ENCODE measurements at places on chromosomes 2 and 18.

- no peak for DNase-seq
Observed at GRCh38 chr2:127641133-127641532, 4.8 kb upstream of the GPR17 start.

DNA sequence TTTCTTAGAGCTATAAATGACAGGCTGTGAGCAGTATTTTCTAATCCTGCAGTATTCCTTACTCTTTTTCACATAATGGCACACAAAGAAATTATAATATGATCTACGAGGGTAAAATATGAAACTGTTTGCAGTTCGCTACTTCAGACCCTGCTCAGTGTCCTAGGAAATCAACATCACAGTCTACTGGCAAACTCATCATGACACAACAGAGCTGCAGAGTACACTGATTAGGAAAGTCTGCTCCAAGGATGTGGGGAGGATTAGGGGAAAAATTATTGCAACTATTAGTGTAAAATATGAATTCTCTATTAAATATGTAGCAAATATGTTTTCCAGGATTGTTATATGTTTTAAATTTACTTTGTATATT, 149.2 kb upstream of the REG3G start:
- no peak for DNase-seq

GRCh38 chr2:125364192-125364983, 1291.6 kb upstream of the GYPC start:
- no peak for DNase-seq

GRCh38 chr2:7033136-7033960, 116.1 kb downstream of the RNF144A start:
- DNase-seq = no peak

- DNase-seq = no peak
Observed at GRCh38 chr2:225512876-225513540, 113.5 kb downstream of the NYAP2 start.

DNA sequence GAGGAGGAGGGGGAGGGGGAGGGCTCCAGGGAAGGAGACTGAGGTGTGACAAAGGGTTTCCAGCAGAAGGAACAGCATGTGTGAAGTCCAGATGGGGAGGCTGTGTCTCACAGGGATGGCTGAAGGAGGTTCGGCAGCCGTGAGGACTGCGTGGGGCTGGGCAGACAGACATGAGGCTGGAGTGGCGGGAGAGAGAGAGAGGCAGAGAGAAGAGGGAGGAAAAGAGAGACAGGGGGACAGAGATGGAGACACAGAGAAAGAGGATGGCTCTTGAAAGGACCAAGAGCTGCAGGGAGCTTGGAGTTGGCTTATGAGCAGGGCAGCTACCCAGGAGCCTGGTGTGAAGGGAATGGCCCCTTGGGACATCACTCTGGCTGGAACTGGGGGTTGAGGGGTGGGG, 138.9 kb upstream of the ASB18 start:
- no peak for DNase-seq

GRCh38 chr2:68632021-68632420, 11.4 kb upstream of the PROKR1 start:
- DNase-seq = no peak

DNA sequence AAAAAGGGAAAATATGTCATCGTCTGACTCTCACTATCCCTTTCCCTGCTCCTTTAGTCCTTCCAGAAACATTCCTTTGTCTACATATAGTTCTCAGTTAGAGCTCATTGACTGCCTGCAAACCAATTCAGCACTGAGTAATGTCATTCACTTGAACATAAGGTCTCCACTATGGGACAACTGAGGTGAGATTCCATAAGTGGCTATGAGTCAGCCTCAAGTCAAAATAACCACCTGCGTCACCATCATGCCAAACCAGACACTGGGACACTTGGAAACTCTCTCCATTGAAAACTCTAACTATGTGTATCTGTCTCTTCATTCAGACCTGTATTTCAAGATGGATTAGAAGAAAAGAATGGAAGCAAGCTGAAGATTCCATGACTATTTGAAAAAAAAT, 878.0 kb upstream of the PIK3C3 start:
- no peak for DNase-seq

GRCh38 chr2:174124181-174124580, 124.2 kb downstream of the OLA1 start:
- no peak for DNase-seq

DNA sequence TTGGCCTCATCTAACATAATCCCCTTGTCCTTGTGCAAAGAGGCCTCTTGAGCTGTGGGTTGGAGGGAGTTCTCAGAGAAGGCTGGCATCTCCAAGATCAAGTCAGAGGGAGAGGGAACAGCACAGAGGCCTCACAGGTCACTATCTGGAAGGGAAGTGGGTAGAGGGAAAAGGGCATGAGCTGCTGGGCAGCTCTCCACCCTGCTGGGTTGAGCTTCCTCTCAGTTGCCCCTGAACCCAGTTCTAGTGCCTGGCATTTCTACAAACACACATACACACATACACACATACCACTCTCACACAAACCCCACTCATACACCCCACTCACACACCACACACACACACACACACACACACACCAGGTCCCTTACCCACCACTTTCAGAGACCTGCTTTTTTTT, 30.3 kb upstream of the RMP24 start:
- no peak for DNase-seq

- DNase-seq = peak; percentile 2
Observed at GRCh38 chr2:60641811-60642788, 88.6 kb upstream of the BCL11A start.

DNA sequence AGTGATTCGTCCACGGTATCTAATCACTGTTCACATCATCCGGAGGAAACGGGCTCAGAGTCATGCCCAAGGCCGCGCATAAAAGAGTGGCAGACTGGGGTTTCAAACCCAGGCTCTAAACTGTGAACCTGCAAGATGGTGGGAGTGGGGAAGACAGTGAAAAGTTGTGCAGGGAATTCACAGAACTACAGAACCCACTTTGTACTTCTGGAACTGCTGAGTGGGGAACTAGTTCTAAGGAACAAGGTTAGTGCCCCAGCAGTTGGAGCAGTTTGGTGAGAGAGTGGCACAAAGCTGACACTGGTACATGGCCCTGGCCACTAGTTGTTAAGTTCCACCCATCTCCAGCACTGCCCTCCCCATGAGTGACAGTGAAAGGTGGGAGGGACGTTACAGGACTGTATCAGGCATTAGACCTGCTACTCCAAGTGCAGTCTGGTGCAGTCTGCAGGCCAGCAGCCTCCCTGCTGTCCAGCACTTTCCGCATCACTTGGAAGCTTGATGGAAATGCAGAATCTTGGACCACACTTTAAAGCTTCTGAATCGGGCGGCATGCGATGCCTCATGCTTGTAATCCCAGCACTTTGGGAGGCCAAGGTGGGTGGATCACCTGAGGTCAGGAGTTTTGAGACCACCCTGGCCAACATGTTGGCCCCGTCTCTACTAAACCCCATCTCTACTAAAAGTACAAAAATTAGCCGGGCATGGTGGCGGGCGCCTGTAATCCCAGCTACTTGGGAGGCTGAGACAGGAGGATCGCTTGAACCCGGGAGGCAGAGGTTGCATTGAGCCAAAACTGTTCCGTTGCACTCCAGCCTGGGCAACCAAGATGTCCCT, 47.3 kb downstream of the C2orf42 start:
- DNase-seq = no peak

DNA sequence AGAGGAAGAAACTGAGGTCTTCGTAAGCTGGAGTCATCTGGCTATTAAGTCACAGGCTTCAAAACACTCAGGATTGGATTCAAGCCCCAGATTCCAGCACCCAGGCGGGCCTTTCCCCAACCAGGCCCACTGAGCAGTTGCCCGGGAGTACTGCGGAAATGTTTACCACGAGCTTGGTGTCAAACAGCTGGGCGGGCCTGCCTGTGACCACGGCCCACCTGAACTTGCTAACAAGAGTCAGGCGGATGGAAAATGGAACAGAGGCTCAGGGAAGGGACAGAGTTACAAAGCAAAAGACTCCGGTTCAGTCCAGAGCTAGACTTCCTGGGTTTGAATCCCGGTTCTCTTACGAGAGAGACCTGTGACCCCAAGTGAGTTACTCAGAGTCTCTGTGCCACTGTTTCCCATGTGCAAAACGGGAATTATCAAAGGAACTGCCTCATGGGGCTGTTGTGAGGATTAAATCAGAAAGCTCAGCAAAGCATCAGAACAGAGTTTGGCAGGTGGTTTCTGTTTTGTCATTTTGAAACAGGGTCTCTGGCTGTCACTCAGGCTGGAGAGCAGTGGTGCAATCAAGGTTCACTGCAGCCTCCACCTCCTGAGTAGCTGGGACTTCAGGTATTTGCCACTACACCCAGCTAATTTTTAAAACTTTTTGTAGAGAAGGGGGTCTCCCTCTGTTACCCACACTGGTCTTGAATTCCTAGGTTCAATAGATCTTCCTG, 49.0 kb upstream of the TFCP2L1 start:
- no peak for DNase-seq

DNA sequence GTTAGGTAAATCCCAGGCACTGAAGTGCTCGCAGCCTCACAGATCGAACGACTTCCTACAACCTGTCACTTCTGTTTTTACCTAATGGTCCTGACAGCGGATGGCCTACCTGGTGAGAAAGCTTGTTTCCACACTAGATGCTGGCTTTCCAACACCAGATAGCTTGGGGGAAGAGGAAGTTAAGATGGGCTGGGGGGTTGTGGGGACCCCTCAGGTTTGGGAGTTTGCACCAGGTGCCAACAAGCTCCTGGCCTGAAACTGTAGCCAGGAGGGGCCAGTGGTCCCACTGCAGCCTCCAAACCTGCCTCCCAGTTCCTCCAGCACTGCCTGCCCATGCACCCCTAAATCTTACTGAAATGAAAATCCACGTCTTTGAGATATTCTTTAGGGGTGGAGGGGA, 3.9 kb downstream of the TMEM185B start:
- DNase-seq = no peak

DNA sequence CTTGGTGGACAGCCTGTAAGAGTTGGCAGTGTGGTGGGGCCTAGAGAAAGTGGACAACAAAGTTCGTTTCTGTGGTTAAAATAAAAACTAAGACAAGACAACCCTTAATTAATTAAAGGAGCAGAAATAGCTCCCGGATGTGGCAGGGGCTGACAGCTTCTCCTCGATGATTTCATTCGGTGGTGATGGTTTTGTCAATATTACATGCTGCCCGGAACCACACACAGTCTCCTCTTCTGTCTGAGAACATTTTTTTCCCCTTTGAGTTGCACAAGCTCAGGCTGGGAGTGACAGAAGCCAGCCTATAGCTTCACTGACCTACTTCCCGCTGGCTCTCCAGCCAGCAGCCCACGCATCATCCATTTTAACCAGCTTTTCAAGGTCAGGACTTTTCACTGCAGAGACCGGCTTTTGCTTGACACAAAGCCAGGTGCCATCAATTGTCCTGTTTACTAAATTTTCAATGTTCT, 378.8 kb downstream of the SLC4A3 start:
- DNase-seq = no peak

- no peak for DNase-seq
Observed at GRCh38 chr2:25103287-25103871, 61.5 kb downstream of the EFR3B start.

DNA sequence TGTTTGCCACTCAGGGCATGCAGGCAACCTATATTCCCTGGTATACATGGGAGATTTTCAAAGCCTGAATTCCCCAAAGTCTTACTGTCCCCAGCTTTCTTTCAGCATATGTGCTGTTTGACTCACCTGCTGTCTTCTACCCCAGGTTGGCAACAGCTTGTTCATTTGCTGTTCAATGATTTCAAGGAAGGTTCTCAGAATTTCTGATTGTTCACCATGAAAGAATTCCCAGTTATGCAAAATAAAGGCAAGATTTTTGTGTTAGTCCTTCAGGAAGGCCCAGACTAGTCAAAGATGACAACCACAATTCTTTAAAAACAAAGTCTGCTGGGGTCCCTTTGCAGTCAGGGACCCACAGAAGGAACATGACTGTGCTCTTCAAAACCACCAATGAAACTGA, 1057.8 kb upstream of the CDH2 start:
- DNase-seq = no peak

- no peak for DNase-seq
Observed at GRCh38 chr2:162090109-162090508, 16.1 kb upstream of the DPP4 start.

- no peak for DNase-seq
Observed at GRCh38 chr18:31581498-31582197, 10.0 kb upstream of the TTR start.

DNA sequence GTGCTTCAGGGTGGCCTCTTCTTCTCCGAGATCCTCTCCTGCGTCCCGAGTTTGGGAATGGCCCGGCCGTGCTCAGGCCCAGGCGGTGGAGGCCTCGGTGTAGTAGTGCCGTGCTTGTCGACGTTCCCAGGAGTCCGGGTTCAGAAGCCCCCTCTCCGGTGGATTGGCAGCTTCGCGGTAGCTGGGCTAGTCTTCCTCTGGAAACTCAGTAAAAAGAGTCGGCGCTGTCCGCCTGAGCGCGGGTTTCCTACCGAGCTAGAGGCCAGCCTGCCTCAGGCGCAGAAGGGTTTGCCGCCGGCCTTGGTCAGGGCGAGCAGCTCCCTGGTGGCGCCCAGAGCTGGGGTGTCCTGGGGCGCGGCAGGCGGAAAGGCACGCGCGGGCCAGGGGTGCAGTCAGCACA, 3.2 kb downstream of the RALBP1 start:
- no peak for DNase-seq

GRCh38 chr2:238169048-238169707, 10.4 kb downstream of the ERFE start:
- no peak for DNase-seq

DNA sequence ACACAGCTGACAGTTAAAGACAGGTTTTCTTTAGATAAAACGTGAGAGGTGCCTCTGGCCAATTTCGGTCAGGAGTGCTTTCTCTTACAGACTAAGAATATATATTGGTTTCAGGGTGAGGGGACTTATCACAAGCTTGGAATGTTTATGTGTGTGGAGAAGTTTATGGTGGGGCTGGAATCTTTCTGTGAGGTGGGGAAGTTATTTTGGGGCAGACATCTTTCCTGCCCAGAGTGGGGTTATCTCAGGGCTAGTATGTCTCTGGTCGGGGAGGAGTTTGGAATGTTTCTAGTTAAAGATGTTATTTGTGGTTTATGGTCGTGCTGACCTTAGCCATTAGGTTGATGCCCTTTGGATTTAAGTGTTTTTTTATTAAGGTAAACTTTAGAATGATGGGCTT, 115.2 kb downstream of the SLC5A7 start:
- DNase-seq = no peak

GRCh38 chr2:223041527-223042109, 10.4 kb upstream of the KCNE4 start:
- DNase-seq = no peak

GRCh38 chr2:128317181-128317898, 1.3 kb downstream of the HS6ST1 start:
- no peak for DNase-seq

GRCh38 chr18:41655074-41655473, 300.0 kb upstream of the PIK3C3 start:
- DNase-seq = no peak

- no peak for DNase-seq
Observed at GRCh38 chr2:191209340-191209739, 35.9 kb upstream of the MYO1B start.

DNA sequence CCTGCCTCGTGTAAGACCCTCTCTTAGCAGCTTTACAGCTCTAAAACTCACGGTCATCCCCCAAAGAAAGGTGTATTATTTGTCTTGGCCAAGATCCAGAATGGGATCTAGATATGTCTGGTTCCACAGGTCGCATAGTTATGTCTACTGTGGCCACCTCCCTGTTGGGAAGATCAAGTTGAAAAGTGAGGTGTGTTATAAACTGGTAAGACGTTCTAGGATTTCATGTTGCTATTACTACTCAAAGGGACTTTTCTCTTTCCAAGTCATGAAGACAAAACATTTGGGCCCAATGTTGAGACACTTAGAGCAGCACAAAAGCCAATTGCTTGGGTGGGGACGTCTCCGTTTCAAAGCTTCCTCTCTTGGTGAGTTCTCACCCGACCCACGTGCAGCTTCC, 766.0 kb downstream of the RNF144A start:
- no peak for DNase-seq
